ENCODE measurements at places on chromosomes 1 and 21.

DNA sequence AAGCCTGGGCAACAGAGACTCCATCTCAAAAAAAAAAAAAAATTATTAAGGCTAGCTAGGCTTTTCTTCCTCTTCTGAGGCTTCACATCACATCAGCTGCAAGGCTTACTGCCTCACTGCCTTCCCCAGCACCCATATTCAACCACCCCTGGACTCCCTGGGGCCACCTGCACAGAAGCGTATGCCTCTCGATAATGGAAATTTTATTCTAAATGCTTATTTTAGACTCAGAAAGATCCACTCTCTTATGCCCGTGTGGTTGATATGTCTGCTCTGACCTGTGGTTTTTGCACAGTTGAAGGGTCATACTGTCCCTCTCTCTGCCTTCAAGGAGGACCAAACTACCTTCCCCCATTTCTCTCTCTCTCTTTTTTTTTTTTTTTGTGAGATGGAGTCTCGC lies 1.5 kb upstream of the FCRLA start:
- no peak for DNase-seq

- no peak for DNase-seq
Observed at GRCh38 chr1:200221614-200222282, 188.1 kb downstream of the ZNF281 start.

DNA sequence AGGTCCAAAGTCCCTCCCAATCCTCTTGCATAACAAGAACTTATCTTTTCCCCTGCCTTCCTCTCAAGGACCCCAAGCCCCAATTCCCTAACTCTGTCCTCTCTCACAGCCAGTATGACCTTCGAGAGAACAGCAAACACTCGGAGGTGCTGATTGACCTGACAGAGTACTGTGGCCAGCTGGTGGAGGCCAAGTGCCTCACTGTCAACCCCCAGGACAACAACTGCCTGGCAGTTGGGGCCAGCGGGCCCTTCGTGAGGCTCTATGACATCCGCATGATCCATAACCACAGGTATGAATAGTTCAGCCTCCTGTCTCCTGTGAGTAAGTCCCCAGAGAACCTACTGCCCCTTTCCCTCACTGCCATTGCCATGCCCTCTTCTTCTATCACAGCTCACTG lies 29.9 kb upstream of the TMEM222 start:
- DNase-seq: no peak

DNA sequence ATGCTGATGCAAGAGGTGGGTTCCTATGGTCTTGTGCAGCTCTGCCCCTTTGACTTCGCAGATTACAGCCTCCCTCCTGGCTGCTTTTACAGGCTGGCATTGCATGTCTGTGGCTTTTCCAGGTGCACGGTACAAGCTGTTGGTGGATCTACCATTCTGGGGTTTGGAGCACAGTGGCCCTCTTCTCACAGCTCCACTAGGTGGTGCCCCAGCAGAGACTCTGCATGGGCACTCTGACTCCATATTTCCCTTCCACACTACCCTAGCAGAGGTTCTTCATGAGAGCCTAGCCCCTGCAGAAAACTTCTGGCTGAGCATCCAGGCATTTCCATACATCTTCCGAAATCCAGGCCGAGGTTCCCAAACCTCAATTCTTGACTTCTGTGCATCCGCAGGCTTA lies 989.0 kb downstream of the PLA2G4A start:
- DNase-seq: no peak

GRCh38 chr1:16026723-16027484 lies 5.1 kb downstream of the CLCNKA start:
- DNase-seq: peak; percentile 8

DNA sequence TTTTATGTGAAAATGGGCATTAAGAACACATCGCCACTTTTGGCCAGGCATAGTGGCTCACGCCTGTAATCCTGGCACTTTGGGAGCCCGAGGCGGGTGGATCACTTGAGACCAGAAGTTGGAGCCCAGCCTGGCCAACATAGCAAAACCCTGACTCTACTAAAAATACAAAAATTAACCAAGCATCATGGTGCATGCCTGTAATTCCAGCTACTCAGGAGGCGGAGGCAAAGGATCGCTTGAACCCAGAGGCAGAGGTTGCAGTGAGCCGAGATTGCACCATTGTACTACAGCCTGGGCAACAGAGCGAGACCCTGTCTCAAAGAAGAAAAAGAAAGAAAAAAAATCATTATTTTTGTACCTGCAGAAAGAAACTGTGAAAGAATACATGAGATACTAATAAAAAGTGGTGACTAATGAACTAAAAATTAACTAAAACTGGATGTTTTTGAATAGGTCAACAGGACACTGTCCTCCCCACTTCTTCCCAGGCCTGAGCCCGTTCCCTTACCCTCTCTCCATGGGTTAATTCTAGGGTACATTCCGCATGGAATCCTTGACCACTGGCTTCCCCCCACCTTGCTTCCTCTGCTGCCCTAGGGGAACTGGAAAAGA lies 8.3 kb upstream of the TINAGL1 start:
- no peak for DNase-seq

- DNase-seq: no peak
Observed at GRCh38 chr1:87151500-87152421, 176.9 kb upstream of the LMO4 start.

DNA sequence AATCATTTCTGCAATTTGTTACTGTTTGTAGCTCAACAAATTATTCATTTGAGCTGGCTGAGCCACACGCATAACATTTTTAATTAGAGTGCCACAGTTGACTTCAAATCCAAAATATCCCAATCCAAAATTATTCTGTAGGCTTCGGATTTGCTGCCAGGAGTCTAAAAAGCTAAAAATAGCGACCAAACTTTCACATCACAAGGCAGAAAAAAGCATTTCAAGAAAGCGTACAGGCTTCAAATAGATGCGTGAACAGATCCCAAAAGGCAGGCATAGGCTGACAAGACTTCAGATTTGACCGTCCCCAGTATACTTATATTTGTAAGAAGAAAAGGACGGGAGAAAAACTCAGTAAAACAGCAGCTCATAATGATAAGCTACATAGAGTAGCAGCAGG lies 24.3 kb upstream of the TIAM1 start:
- no peak for DNase-seq

All from CD4-positive, alpha-beta T cell treated with Interleukin-2 at 100 ng/mL for 4 hours (primary cell).